ENCODE measurements at places on chromosomes 5 and 9.

GRCh38 chr5:1769752-1770442, 29.7 kb downstream of the MRPL36 start:
- DNase-seq = peak; percentile 31

DNA sequence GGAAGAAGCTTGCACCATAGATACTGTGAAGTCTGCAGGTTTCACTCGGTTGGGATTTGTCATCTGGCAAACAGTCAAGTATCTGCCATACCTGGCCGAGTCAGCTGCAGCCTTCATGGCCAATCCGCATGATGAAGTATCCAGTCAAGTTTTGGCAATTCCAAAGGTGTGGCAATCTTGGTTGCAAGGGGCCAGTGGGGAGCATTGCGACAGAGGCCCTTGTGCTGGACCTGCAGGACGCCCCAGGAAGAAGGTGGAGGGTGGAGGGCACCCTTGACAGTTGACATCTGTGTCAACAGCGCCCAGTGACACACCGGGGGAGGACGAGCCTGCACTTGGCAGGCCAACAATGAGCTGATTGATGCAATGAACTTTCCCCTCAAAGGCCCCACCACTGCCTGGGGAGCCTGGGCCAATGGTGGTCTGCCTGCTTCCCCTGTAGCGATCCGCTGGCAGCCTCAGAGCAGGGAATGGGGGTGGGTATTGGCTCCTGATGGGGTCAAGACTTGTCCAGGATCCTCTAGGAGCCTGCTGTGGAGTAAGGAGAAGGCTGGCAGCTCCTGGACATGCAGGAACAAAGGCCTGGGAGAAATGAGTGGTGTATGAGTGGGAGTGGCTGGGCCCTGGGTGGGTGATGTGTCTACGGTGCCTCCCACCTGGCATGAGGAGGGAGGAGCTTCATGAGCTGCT, 122.8 kb upstream of the PITX1 start:
- DNase-seq = no peak

- DNase-seq = no peak
These were observed 2.6 kb upstream of the NFIL3 start for GRCh38 chr9:91426123-91426745.

DNA sequence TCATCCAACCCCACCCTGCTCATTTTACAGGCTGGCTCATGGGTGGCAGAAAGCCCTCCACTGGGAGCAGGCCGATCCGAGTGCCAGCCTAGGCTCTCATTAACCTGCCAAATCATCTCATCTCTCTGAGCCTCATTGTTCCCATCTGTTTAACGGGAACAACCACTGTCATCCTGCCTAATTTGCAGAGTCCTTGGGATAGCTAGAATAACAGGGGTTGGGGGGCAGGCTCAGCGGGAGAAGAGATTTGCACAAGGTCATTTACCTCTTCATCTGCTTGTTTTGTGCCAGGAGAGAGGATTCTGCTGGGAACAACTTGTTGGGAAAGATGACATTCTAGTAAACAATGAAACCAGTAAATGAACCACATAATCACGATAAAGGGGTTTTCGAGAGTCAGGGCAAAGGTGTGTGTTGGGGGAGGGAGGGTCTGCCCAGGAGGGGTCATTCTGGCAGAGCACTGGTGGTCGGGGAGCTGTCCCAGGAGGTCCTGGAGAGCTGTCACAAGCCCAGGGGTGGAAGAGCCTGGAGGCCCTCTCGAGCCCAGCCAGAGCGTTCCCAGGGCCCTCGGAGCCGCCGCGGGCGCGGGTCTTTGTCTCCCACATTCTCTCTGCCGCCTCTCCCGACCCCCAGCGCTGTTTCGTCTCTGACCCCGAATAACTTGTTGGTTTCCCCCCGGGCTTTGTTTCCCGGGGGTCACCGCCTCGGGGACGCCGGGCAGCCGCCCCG, 22.8 kb upstream of the NDST1 start:
- DNase-seq = no peak

DNA sequence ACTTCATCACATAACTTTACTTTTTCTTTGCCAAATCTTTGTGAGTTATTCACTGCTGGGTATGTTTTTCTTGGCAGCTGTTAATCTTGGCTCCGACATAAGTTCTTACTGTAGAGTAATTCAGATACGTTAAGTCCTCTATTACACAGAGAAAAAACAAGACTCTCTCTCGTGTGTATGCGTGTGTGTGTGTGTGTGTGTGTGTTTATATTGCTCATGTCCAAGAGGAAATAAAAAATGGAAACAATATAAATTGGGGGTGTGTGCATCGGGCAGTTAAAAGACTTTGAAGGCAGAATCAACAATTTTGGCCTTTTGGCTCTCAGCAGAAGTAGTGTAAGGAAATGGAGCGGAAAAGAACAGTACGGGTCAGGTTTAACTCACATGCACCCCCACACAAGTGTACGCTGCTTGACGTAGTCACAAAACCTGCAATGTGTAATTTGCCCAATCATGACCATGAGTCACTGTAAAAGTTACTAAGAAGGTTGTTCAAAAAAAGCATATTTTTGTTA, 67.2 kb upstream of the IFNE start:
- DNase-seq = no peak

GRCh38 chr5:124262470-124262869, 484.0 kb downstream of the ZNF608 start:
- DNase-seq = no peak

- DNase-seq = no peak
These were observed 78.0 kb downstream of the GABRA1 start for GRCh38 chr5:161925960-161926359.

DNA sequence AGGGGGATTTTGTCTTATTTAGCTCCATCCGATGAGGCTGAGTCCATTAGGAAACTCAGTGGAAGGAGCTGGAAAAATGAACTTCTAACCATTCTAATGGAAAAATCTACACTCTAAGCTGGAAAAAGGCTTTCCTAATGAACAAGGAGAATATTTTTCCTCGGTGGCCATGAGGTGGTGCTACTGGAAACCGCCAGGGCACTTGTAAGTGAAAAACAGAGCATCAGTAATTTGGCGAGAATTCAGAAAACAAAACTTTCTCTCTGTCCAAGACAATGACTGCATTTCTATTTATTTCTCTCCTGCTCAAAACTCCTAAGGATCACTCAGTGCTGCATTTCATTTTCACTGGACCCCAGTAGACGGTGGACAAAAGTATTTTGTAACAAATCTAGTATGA, 237.6 kb downstream of the TENT4A start:
- DNase-seq = no peak

GRCh38 chr9:110099236-110100095, 108.5 kb downstream of the C9orf152 start:
- DNase-seq = no peak

DNA sequence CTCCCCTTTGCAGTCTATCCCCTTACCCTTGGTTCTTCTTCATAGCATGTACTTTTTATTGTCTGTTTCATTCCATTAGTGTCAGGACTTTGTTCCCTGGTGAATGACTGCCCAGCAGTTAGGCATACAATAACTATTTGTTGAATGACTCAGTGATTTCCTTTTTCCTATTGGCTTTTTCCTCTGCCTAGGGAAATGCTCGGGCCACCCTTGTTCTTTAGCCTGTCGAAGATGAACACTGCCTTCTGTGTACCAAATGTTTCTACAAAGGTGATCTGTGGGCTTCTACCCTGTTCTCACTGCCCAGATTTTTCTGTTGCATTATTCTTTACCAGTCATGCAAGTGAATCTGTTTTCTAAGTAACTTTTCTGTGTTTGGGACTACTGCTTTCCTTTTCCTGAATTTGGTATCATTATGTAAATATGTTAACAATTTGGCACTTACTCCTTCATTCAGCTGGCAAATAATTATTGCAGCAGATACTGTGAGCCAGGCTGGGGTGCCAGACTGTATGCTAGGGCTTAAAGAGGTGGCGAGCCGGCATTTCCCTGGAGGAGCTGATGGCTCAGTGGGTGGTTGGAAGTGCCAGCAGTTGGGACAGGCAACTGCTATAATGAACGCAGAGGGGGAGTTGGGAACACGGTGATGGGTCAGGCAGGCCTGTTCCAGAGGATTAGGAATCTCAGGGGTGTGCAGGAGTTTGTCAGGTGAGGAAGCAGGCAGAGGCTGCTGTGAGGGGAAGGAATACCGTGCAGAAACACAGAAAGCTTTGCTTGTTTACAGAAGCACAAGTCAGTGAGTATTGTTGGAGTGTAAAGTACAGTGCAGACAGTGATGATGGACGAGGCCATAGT, 30.6 kb downstream of the KDM4C start:
- no peak for DNase-seq

GRCh38 chr5:124650147-124650561, 96.3 kb downstream of the ZNF608 start:
- DNase-seq = no peak

- no peak for DNase-seq
These were observed 14.5 kb downstream of the FRMD3 start for GRCh38 chr9:83523684-83524083.

DNA sequence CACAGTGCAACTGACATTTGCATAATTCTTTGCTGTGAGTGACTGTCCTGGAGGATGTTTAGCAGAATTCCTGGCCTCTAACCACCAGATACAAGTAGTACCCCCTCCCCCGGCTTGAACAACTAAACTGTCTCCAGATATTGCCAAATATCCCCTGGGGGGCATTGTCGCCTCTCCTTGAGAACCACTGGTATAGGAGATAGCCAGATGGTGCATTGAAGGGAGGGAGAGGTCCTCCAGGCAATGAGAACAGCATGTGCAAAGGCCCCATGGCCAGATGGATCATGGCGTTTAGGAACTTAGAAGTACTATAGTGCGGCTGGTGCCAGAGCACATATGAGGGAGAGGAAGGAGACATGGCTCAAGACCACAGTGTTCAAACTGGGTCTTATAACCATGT, 18.9 kb upstream of the ORM1 start:
- peak; percentile 6 for DNase-seq

GRCh38 chr9:104993291-104993963, 65.5 kb upstream of the ABCA1 start:
- peak; percentile 79 for DNase-seq

GRCh38 chr9:125932012-125932411, 184.8 kb downstream of the PBX3 start:
- no peak for DNase-seq

DNA sequence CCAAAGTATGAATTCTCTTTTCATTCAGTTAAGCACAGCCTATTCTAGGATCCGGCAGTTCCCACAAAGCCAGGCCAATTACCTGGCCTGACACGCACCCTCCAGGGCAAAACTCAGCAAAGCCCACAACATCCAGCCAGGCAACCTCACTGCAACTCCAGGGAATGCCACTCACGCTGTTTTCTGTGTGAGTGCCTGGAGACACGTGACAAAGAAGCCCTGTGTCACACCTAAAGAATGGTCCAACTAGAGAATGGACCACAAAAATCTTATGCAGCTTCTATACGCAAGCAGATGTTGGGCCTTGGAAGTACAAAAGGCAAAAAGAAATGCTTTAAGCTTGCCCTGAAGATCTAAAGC, 20.2 kb downstream of the RETREG1 start:
- DNase-seq = no peak

DNA sequence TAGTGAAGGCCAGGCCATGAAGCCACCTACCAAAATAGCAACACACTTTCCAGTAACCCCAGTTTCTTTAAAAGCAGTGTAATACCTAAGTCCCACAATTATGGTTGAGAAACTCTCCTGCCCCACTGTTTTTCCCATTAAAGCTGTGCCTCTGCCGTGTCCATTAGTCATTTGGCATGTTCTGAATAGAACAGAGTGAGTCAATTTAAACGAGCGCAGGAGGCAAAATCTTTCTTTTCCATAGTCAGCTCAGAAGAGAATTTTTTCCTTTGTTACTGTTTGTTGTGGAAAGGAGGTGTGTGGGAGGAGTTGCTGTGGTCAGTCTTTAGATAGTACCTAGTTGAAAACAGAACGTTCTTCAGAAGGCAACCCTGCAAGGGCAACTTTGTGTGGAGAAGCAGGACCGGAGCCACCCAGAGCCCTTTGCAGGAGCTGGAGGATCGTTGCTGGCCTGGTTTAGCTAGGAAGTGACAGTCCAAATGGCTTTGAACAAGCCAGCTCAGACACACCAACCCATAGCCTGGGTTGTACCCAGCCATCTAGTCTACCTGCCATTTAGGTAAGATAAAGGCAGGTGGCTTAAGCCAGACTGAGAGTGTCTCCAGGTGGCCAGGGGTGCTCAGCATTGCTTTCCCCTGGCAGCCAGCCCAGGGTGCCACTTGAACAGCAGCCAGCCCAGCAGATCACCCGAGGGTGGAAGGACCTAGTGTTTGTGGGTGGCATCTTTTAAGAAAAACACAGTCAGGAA, 30.4 kb downstream of the GADD45G start:
- DNase-seq = peak; percentile 78

GRCh38 chr9:2029666-2030170, 14.6 kb downstream of the SMARCA2 start:
- DNase-seq = no peak

- no peak for DNase-seq
These were observed 586.7 kb upstream of the TUSC1 start for GRCh38 chr9:26264709-26265601.

DNA sequence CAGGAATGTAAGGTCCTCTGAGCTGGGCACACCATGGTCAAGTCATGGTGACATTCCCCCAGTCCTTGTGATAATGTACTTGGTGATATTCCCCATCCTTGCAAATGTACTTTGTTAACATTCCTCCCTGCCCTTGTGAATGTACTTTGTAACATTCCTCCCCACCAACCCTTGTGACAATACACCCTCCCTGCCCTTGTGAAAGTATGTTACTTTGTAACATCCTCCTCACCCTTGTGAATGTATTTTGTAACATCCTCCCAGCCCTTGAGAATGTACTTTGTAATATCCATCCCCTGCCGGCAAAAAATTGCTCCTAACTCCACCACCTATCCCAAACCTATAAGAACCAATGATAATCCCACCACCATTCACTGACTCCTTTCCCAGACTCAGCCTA, 53.3 kb downstream of the RAPGEF6 start:
- DNase-seq = no peak

GRCh38 chr9:35688558-35689541, 875 bp downstream of the TPM2 start:
- no peak for DNase-seq

- no peak for DNase-seq
These were observed 3.7 kb upstream of the ROR2 start for GRCh38 chr9:91953718-91954117.

GRCh38 chr5:56481428-56482357, 248.6 kb upstream of the ANKRD55 start:
- peak; percentile 63 for DNase-seq

GRCh38 chr9:121207371-121207940, 5.8 kb upstream of the RAB14 start:
- DNase-seq = no peak

DNA sequence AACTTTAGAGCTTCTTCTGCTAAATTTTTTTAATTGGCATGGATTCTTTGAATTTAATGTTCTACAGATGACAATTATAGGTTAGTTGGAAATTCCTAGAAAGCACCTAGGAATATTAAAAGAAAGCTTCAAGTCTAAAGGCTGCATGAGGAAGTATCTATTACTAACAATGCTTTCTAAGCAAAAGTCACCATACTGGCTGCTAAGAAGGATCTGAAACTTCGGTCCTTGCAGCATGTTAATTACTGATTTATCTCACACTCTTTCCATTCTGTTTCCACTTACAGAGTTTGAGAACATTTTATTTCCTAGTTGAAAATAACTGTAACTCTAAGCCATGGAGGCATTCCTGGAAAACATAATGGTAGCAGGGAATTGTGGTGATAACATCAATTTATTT, 8.4 kb downstream of the SEMA6A start:
- no peak for DNase-seq
